ENCODE measurements at places on chromosomes 12 and 14.

DNA sequence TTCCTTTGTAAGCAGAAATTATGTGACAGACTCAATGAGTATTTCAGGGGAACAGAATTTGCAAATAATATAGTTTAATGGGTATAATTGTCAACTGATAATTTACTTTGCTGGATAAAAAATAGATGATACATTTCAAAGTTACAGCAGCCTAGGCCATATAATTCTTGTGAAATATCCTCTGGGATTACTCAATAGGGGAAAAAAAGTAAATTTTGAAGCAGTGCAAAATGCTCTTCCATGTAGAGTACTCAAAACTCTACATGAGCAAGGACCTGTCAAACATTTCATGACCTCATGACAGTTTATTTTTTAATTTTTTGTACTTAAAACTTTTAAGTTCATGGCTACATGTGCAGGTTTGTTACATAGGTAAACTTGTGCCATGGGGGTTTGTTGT, 163.3 kb downstream of the DACT1 start:
- DNase-seq: no peak

GRCh38 chr14:101877766-101878165, 86.6 kb upstream of the DYNC1H1 start:
- DNase-seq: no peak

DNA sequence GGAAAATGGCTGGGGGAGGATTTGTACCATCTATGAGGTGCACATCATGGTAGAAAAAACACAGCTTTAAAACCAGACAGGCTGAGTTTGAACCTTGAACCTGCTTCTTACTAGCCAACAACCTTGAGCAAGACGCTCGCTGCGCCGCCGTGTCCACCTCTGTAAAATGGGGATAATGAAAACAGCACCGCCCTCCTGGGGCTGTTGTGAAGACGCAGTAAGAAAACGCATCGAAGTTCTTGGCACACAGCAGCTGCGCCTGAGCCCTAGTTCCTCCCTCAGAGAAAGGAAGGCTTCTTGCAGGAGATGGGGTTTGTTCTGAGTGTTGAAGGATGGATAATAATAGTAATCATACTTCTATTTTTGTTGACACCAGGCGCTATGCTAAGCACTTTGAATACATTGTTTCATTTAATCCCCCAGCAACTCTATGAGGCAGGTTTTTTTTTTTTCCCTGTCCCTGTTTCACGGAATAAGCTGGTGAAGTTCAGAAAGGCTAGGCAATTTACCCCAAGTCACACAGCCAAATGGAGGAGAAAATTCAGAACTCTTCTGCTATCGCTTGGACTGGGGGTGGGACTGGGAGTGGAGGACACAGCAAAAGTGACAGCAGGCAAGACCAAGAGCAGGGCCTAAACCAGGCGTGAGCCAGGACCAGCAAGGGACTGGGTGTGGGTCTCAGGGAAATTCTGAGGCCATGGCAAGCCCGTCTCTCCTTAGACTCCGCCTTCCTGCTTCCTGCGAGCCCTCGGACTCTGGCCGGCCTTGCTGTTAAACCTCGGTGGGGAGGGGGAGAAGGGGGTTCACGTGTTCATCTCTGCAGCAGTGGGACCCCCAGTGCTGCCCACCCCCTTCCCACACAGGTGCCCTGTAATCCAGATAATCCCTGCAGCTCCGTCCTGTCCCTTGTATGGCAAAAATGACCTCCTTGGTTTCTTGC, 97.5 kb downstream of the LRRC74A start:
- no peak for DNase-seq

DNA sequence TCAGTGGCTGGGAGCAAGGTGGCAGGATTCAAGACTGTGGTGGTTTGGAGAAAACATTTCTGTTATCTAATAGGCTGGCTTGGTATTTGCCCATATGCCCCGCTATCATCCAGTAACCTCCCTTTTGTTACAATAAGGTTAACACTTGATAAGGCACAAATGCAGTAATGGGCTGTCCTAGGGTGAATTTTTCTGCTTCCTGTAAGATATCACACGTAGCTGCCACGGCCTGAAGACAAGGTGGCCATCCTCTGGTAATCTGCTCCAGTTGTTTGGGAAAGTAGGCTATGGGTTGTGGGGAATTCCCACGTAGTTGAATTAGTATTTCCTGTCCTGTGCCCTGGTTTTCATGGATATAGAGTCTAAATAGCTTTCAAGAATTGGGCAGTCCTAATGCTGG, 23.1 kb downstream of the ANG start:
- DNase-seq: no peak
